Activated CD4-positive, alpha-beta T cell treated with anti-CD3 and anti-CD28 coated beads, Interleukin-2, amount 50 U/mL, for 24 hours (primary cell): ENCODE measurements at places on chromosomes 16 and 17.

DNA sequence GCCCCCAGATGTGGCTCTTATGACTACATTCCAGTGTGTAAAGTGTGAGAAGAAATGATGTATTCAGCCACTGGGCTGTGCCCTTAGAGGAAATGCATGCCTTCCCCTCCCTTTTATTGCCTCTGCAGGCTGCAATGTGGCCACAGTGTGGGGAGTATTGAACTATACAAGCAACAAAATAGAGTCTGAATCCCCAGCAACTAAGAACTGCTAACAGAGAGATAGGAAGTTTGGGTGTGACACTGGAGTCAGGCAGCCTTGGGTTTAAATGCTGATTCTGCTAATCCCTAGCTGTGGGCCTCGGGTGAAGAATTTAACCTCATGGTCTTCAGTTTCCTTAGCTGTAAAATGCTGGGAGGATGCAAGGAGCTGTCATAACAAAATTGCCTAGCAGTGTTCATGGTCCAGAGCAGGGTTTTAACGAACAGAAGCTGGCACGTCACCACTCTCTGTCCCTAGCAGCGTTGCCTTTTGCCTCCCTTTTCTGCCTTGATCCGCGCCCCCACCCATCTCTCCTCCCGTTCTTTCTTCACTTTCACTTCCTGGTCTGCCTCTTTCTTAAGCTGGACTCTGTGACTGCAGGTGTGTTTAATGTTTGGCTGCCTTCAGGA is 50.3 kb downstream of the KPNA2 start:
- DNase-seq, result no peak

- DNase-seq, result no peak
Measured at GRCh38 chr16:52748741-52749140, 201.8 kb upstream of the TOX3 start.

DNA sequence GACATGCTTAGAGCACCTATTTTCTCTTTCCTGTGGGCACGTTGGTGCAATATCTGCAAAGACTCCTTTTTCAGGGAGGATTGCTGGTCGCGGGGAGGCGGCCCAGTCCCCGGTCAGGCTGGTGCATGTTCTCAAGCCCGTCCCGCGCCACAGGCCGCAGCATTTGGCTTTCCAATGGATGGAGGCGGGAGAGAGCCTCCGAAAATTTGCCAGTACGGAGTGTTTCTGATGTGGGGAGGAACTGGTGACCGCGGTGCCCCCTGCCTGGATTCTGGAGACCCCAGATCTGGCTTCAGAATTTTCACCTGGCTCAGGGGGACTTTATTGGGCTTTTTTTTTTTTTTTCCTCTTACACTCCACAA is 2.3 kb downstream of the CMIP start:
- DNase-seq, result no peak

GRCh38 chr16:28301154-28301553 is 8.8 kb downstream of the SBK1 start:
- DNase-seq, result no peak

DNA sequence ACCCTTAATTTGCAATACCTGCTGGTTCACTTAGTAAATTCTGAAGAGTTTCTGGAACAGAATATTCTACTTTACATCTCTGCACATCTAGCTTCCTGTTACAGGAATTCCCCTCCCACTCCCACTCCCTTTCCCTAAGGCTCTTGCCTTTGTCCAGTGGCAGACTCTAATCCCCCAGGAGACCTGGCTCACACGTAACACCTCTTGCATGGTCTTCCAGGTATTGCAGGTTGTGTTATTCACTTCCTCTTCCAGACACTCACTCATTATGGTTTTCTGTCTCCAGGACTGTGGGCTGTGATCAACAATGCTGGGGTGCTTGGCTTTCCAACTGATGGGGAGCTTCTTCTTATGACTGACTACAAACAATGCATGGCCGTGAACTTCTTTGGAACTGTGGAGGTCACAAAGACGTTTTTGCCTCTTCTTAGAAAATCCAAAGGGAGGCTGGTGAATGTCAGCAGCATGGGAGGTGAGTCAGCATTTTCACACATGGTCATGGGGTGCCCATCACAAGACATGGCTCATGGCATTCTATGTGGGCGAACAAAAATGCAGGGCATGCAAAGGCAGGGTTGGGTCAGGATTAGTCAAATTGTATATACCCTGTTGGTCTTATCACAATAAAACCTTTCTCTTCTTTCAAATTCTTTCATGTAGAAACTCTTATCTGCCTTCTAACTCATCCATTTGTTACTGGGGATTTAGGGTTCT is 35.8 kb downstream of the HSD17B2 start:
- no peak for DNase-seq

GRCh38 chr16:12628536-12628935 is 175.2 kb downstream of the CPPED1 start:
- DNase-seq, result no peak

DNA sequence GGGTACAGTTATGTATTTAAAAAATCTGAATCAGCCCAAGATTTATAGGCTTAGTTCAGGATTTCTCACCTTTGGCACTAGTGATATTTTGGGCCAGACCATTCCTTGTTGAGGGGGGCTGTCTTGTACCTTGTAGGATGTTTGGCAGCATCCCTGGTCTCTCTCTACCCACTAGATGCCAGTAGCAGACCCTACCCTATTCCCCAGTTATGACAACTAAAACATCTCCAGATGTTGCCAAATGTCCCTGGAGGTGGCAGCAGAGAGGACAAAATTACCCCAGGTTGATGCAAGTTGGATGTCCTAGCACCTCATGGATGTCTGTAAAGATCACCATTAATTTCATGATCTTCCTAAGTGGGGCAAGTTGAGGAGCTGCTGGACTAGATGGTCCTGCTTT is 45.8 kb downstream of the SYT17 start:
- DNase-seq, result no peak

DNA sequence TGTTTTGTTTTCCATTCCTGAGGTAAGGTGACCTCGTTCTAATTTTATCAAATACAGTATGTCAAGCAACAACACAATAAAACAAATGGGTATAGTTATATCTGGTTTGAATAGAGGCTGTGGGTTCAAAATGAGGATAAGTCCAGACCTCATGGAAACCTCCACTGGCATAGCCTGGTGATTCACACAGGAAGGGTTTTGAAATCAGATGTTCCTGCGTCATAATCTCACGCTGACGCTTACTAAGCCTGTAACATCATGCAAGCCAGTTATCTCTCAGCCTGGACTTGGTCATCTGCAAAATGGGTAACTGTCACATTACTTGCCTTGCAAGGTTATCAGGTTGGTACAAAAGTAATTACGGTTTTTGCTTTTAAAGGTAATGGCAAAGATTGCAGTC is 1056.3 kb upstream of the EEF2KMT start:
- DNase-seq, result no peak

DNA sequence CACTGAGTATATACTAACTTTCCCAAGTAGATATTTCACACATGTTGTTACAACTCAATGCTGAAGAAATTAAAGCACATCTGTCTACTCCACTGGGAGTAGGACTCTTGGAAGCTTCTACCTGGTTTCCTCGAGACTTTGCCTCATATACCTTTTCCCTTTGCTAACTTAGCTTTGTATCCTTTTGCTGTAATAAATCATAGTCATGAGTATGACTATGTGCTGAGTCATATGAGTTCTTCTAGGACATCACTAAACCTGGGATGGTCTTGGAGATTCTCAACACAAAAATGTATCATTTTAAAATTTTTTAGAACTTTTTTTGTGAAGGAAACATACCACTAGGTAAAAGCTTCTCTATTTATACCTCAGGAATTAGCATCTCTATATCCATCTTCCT is 39.8 kb downstream of the ABCA5 start:
- DNase-seq, result no peak

DNA sequence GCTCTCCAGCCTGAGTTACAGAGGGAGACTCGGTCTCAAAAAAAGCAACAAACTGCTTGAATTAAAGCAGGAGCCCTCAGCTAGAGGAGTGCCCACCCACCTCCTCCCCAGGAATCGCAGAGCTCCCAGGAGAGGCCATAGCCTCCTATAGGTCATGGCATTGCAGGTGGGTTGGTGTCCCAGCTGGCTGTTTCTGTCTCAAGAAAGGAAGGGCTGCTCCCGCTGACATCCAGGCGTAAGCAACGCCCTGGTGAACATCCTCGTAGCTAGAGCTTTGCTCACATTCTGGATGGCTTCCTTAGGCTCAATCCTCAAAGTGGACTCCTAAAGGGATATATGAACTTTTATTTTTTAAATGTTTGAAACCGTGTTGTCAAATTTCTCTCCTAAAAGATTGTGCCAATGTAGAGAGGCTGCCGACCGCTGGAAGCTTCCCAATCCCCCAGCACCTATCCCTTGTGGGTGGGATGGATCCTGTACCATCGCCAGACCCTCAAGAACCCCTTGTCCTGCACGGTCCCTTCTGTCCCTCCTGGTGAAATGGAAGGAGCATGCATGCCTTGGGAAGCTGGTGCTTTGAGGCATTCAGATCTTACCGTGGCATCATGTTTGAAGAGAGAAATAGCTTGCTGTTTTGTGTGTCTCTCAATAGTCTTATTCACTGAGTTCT is 5.9 kb downstream of the NLRC5 start:
- DNase-seq, result no peak

GRCh38 chr16:89909777-89910716 is 8.6 kb upstream of the MC1R start:
- peak; percentile 38 for DNase-seq

DNA sequence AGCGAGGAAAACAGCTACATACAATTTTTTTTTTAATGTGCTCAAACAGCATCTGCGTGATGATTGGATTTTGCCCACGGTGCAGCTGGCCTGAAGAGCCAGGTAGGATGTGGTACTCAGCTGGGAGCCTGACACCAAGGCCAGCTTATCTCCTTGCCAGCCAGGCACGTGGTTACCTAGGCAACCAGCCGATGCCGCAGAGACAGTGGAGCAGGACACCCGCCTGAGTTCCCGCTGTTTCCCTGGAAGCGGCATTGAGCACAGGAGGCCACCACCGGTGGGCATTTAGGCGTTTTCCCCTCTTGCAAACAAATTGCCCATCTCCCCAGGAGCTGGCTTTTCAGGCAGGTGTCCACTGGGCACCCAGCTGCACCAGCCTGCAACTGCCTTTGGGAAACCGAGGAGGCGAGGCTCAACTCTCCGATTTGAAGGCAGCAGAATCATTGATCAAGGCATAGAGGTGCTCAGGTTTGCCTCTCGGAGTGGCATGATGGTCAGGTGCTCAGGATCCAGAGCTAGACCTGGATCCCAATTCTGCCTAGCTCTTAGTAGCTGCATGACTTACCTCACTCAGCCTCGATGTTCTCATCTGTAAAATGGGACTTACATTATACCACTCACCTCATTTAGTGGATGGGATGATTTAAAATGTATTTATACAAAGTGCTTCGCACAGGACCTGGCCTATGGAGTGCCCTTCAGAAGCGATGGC is 137.5 kb upstream of the PLCG2 start:
- no peak for DNase-seq

DNA sequence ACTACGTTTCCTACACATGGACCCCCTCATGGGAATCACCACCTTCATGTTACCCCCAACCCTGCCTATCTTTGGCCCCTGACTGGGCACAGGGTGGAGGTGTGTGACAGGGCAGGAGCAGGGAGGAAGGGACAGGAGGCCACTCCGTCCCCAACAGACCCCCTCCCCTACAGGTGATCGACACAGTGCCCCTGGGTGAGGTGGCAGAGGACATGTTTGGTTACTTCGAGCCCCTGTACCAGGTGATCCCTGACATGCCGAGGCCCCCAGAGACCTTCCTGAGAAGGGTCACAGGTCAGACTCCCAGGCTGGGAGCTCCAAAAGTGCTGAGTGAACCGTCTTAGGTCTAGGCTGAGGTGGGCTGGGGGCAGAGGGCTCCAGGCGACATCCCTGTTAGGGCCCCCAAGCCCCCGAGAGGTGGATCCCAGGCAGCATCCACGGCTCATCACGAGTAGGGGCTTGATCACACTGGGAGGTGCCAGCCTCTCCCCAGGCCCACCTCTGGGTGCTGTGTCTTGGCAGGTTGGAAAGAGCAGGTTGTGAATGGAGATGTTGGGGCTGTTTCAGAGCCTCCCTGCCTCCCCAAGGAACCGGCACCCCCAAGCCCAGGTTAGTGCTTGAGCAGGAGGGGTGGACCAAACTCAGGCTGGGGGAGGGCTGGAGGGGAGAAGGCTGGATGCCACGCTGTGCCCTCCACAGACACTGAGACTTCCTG is 1.5 kb downstream of the ACBD4 start:
- DNase-seq, result no peak

- no peak for DNase-seq
Measured at GRCh38 chr17:8955021-8955959, 10.2 kb downstream of the PIK3R5 start.

DNA sequence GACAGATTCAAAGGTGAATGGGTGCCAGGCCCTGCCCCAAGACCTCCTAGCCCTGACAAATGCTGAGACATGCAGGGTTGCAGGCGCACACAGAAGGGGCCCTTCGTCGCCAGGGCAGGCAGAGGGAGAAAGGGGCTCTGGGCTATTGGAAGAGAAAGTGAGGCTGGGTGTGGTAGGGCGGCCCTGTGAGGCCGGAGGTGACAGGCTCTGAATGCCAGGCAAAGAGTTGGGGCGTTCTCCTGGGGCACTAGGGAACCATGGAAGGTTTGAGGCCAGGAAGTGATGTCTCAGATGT is 26.4 kb upstream of the NXPH3 start:
- no peak for DNase-seq

- peak; percentile 29 for DNase-seq
Measured at GRCh38 chr16:4273858-4274311, 1.1 kb upstream of the TFAP4 start.

GRCh38 chr17:61986898-61987297 is 59.1 kb upstream of the INTS2 start:
- no peak for DNase-seq

- no peak for DNase-seq
Measured at GRCh38 chr17:68314916-68315535, 23.7 kb downstream of the ARSG start.

- no peak for DNase-seq
Measured at GRCh38 chr17:78910497-78911284, 7.7 kb upstream of the CEP295NL start.

GRCh38 chr17:80365001-80365965 is 49.7 kb upstream of the ENDOV start:
- no peak for DNase-seq

DNA sequence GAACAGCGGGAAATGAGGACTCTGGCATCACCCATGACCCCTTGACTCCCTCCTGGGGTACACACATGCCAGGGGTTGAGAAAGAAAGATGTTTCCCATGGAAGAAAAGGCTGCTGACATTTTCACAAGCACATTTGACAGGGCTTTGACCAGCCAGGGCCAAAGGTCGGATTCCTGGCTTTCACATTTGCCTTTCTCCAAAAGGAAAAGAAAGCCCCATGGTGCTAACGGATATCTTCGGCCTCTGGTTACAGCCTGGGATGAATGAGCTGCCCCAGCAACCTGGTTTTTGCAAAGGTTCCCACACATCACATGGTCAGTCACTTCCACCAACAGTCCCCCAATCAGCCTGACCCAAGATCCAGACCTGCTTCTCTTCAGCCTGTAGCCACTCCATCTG is 478.2 kb upstream of the CDH11 start:
- no peak for DNase-seq

DNA sequence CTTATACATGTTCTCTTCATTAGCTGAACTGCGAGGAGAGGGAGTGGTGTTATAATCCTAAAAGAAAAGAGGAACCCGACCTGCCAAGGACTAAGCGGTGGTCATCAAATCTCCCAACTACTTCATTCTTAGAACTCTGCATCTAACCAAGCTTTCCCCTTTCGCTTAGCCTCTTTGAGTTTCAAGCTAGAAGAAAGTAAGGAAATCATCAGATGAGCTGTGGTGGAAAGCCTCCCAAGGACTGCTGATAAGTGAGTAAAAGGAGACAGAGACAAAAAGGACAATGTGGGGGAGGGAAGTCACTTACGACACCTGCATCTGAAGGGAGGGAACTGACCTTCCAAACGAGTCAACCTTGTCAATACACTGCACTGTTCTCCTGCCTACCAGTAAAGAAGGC is 121.3 kb downstream of the TRIM37 start:
- DNase-seq, result no peak
